ENCODE measurements at places on chromosomes 4 and X. TPM values are rescaled to one million over a fixed set of nuclear protein-coding genes. Genes with fewer than 3 reads are reported as not detected.

The TMEM144 gene
- 0.34 TPM for total RNA-seq

The BEND2 gene
- 0.07 TPM for total RNA-seq

The XAGE1A gene
- not detected for total RNA-seq

The USP27X gene
- 3.0 TPM for total RNA-seq

The PITX2 gene
- not detected for total RNA-seq

The STARD8 gene
- 0.54 TPM for total RNA-seq

The PRDM8 gene
- total RNA-seq: 11.2 TPM

The HGFAC gene
- not detected for total RNA-seq
